ENCODE measurements at places on chromosomes 4 and X.

DNA sequence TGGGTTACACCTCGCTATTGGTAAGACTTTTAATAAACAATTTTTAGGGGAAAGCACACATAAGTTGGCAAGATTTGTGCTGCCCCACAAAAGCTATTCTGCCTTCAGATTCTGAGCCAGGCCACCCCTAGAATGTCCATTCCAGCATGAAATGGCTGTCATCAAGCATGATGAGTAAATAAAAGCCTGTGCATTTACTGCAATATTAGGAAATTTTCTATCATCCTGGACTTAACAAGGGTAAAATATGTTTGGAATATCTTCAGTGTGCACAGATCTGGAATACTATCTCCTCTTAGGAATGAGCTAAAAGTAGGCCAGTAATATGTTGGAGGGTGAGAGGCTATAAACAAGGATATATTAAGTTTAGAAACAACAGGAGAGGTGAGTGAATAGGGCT lies 510.9 kb downstream of the ANKRD50 start:
- DNase-seq: no peak

DNA sequence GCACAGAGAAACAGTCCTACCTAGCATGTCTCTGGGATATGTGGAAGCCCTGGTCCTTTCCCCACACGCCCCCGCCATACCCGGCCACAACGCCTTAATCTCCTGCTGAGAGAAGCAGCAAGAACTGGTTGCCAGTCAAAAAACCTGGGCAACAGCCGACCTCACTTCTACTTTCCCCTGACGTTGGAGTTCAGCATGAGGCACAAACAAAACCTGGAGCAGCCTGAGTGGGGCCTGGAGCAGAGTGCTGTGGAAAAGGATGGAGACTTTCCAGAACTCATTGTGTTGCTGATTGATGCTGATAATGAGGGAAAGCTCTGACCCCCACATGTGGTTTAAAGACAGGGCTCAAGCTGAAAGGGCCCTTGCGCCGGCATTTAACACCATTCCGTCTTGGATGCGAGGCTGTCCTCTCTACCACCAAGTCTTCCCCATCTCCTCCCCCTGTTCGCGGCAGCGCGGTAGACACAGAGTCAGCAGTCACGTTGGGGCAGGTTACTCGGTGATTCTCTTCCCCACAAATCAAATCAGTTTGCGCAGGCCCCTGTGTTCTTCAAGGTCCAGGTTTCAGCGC lies 666 bp downstream of the CCDC158 start:
- no peak for DNase-seq

- no peak for DNase-seq
These were observed 46.4 kb upstream of the GATB start for GRCh38 chr4:151807220-151807619.

DNA sequence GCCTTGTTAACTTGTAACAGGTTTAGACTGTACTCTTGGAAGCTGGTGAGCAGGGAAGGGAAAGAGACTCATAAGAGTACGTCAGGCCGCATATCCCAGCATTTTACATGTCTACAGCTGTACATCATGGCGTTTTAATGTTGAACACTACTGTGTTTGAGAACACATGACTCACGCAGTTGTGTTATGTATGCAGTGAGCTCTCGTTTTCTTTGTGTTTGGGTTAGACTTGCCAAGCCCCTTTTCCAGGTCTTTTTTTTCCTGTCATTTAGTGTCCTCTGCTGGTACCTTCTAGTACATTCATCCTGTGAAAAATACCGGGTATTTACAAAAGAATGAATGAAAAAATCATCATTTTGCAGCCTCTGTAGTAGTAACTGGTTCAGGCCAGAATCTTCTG lies 35.3 kb downstream of the SMS start:
- no peak for DNase-seq

- DNase-seq: no peak
These were observed 13.0 kb downstream of the SLIT2 start for GRCh38 chr4:20264688-20265087.

- DNase-seq: no peak
These were observed 15.9 kb upstream of the F11 start for GRCh38 chr4:186249785-186250754.
